ENCODE measurements at places on chromosomes 6 and 20.

DNA sequence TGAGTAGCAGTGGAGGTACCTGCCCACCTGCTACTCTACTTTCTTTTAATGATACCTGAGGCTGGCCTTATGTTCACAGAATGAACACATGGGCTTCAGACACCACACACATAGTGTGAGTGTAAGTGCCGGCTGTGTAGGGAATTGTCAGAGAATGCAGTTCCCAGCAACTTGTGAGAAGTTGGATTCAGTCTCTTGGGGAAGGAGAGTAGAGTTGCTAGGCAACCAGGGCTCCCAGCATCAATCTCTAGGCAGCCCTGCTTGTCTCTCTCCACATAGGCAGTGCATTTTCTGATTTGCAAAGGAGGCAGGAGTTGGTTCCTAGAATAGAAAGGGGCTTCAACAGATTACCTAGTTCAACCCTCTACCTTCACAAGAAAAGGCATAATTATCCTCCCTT is 74.1 kb downstream of the BFSP1 start:
- no peak for DNase-seq

DNA sequence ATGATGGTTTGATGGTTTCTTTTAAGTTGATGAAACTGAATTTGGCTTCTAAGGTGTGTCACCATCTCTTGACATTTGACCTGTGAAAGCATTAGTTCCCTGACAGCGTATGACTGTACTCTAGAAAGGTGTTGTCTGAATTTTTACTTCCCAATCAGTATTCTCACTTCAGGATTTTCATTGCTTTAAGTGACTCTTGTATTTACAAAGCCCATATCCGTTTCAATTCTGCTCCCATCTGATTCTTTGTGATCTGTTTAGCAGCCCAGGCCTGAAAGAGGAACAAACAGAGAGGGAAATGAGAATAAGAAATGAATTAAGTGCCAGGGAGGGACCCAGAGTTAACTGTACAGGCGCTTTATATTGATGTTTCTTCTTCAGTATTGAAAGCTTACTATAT is 73.7 kb downstream of the FARS2 start:
- DNase-seq, result no peak

DNA sequence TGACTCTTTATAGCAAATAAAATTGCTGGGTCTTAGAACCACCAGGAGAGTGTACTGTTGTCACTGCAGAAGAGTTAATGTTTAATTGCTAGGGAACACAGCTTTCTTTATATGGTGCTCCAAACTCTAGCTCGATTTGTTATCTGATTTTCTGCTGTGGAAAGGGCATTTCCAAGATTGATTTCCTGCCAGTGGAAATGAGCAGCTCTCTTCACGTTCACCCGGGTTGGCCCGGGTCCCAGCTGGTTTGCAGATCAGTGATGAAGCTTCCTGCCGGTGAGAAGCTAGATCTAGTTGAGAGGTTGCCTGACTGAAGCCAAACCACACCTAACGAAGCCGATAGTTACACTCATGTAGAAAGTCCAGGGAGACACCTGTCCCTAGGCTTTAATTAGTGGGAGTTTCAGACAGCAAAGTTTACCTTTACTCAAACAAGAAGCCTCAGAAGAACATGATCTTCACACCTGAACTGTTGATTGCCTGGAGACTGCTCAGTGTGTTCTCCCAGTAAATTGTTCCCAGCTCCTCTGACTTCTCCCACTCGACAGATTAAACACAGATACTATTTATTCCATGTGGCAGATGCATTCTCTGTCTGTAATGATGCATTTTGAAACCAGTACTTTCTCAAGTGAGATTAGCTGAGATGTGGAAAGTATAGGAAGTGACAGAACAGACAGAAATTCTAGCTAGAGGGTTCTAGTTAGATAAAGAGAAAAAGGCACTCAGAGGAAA is 27.8 kb downstream of the PAQR8 start:
- DNase-seq, result no peak

DNA sequence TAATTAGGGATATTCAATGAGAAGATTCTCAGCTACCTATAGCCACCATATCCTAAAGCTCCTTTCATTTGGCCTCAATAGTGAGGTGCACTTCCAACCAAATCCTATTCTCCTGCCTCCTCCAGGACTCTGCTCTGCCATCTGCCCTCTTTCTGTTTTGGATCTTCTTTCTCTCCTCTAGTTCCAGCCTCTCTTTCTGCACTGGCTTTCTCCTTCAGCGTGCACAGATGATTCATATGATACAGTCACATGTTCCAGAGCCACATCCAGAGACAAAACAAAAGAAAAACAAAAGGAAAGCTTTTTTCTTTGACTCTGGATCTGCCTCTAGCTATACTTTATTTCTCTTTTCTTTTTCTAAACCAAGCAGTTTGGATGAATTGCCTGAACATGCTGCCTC is 531.9 kb upstream of the MAN1A1 start:
- DNase-seq, result no peak

GRCh38 chr6:143821359-143821758 is 21.8 kb upstream of the LTV1 start:
- no peak for DNase-seq

GRCh38 chr6:99943846-99944245 is 50.2 kb downstream of the MCHR2 start:
- no peak for DNase-seq

DNA sequence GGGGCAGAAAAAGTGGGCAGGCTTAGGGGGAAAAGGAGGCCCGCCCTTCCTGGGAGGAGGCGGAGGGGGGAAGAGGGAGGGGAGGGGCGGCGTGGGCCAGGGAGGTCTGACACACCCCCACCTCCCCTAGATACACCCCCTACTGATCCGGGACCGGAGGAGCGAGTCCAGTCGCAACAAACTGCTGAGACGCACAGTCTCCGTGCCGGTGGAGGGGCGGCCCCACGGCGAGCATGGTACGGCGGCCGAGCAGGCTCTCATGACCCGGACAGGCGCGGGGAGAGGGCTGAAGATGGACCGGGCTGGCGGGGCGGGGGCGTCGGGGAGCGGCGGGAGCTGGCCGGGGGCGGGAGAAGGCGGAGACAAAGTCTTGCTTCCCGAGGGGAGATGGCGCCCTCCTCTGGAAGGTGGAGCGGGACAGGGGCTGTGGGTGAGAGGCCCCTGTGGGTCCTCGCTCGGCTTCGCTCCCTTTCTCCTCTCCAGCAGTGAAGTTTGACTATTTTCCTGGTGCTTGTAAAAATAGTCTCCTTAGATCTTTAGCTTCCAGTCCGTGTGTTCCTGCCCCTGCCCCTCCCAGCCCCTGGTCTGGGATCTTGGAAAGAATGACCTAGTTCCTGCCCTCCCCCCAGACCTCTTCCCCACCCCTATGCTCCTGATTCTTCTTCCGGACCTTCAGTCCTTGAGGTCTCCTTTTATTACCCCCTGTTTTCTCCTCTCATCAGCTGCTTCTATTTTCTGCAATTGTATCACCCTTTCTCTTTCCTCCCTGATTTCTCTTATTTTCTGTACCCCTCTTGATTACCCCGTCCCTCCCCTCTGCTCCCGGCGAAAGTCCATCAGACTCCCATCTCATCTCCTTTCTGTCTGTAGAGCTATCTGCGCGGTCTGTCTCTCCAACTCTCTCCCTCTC is 6.1 kb downstream of the SYNGAP1 start:
- DNase-seq, result peak; percentile 60

DNA sequence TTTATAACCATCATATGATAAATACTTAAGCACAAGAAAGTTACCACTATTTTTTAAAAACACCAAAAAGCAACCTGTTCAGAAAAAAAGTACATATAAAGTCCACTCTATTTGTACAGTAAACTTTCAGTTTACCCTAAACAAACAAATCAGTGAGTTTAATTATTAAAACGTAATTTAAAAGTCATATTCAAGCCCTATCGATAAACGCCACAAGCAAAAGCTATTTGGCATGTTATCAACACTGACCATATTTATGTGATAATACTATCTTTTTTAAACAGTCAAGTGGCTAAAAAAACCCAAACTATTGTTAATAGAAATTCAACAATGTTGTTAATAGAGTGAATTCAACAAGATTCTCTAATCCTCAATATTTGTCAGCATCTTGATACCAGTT is 1.9 kb downstream of the KATNA1 start:
- no peak for DNase-seq

DNA sequence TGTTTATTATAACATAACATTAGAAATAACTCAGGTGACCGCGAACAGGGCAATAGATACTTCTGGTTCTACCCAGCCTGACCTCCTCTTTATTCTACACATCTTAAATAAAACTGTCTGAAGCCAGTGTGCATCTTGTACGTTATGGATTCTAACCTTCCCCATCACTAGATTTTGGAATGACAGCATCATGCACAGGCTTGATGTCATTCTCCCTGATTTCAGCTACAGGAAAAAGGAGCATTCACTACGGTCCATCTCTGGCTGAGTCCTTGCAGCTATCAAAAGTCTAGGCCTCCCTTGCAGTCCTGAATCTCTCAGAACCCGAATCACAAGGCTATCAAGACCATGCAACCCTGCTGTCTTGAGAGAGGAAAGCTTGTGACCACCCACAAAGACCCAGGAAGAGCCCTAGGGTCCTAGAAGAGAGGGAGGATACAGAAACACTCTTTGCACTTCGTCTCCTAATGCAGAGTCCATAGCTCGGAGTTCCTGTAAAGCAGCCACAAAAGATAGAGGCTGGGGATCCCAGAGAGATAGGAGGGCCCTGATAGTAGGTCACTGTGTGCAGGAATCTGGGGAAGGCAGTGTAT is 845 bp downstream of the HLA-DPA1 start:
- DNase-seq, result no peak

DNA sequence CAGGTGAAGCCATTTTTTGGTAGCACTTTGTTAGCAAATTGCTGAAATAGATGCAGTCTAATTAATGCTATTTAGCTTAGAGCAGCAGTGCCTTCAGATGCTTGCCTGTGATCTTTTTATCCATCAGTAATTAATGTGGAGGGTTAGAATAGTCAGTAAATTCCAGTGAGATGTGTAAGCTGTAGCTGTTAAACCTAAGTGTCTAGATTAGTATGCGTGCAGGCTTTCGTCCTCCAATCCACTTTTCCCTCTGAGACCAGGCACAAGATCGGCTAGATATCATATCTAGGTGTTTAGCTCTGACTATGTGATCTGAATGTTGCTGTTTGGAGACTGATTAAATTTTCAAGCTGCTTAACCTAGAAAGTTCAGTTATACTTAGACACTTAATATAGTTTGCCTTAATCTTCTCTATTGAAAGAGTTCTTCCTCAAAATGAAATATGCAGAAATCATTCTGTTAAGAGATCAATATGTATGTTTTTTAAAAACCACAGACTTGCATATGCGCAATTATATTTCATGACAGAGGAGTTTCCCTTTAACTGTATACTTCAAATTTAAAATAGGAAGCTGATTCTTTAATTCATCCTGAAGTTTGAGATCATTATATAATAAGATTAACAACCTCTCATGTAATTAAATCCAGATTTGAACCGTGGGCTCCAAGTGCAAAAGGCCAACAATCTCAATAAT is 41.2 kb downstream of the XRN2 start:
- DNase-seq, result no peak

GRCh38 chr6:67914419-67914818 is 720.7 kb upstream of the ADGRB3 start:
- no peak for DNase-seq

DNA sequence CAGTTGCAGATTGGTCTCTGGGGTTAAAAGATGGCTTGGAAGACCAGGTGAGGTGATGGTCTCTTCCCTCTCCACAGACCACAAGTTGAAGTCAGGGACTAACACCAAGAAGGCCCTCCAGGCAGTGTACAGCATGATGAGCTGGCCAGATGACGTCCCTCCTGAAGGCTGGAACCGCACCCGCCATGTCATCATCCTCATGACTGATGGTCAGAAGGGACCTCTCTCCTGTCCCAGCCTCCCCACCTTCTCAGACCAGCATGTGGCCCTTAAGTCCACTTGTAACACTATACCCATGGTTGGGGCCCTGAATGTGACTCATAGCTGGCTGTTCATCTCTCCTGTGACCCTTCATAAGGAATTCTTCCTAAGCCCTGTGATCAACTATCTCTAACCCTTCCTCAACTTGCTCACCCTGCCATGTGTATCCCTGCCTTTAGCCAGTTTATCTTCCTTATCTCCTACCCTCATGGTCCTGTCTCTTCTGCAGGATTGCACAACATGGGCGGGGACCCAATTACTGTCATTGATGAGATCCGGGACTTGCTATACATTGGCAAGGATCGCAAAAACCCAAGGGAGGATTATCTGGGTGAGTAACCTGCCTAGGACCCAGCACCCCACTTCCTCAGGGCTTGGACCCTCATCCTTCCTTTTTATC is 3.0 kb downstream of the CFB start:
- no peak for DNase-seq

DNA sequence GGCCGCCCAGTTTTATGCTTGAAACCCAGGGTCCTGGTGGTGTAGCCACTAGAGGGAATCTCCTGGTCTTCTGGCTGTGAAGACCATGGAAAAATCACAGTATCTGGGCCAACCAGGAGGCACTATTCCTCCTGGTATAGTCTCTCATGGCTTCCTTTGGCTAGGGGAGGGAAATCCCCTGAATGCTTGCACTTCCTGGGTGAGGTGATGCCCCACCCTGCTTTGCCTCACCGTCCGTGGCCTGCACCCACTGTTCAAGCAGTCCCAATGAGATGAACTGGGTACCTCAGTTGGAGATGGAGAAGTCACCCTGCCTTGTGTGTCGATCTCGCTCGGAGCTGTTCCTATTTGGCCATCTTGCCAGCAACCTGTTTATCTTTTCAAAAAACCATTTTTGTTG is 10.1 kb upstream of the ZNF337 start:
- no peak for DNase-seq

- DNase-seq, result no peak
Observed at GRCh38 chr20:46087161-46087560, 2.6 kb downstream of the NCOA5 start.

GRCh38 chr6:169935348-169935718 is 183.9 kb downstream of the ERMARD start:
- no peak for DNase-seq

GRCh38 chr6:86913795-86914194 is 23.5 kb upstream of the HTR1E start:
- DNase-seq, result no peak
